Activated T-cell treated with anti-CD3 and anti-CD28 coated beads, Interleukin-2, amount 50 U/mL, for 48 hours (primary cell): ENCODE measurements at places on chromosomes 6 and 20.

- peak; percentile 76 for DNase-seq
Measured at GRCh38 chr20:21702553-21703470, 2.7 kb upstream of the PAX1 start.

GRCh38 chr6:324729-325125 is 32.4 kb downstream of the DUSP22 start:
- DNase-seq, result no peak

DNA sequence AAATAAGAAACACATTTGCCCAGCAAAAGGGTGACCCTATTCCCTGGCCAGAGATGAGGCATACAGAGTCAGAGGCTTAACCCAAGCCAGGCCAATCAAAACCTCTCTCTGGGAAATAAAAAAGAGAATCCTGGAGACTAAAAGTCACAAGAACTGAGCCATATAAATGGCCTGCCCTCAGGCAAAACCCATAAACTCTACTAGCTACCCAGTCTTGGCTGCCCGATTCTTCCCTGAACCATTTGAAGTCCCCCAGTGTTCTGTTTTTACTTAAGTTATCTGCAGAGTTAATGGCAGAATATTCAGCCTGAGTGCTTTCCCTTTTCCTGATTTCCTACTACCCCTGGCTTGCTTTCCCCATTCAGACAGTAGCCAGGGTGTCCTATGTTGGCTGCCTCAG is 13.9 kb downstream of the KCNK15 start:
- DNase-seq, result no peak

DNA sequence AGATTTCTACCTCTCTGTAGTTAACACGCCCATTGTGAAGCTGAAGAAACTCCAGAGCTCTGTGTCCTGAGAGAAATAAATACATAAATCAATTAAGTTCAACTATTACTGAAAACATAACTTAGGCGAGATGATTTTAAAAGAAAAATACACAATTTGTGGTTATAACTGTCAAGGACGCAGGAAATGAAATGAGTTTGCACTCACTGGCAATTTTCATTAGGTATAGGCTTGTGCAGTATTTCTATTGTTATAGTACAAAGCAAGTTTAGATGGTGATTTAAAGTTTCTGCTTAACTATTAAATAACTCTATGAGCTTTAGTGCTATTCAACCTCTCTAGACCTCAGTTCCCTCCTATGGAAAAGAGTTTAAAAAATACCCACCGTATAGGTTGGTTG is 3.3 kb downstream of the GPLD1 start:
- no peak for DNase-seq

- no peak for DNase-seq
Measured at GRCh38 chr6:56992703-56993102, 37.8 kb downstream of the BEND6 start.

- DNase-seq, result no peak
Measured at GRCh38 chr6:67775333-67775732, 859.7 kb upstream of the ADGRB3 start.

- DNase-seq, result no peak
Measured at GRCh38 chr20:57998276-57998675, 230.2 kb downstream of the ANKRD60 start.

GRCh38 chr6:2651536-2651935 is 99.2 kb downstream of the MYLK4 start:
- DNase-seq, result no peak

DNA sequence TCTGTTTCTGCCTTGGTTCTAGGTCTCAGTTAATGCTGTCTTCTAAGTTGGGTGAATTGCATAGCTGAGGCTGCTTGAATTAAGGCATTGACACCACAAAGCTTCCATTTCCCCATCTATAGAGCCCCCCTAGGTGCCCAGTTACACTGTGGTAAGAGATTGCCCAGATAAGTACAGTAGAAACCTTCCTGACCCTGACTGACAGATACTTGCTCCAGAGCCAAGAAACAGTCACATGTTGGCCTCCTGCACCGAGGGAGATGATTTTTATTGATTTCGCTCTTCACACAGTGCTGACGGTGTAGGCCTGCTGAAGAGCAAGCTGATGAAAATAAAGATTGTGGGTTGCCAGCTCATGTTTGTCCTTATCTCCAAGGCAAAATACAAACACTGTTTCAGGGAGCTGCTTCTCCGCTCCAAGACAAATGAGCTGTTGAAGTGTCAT is 67.9 kb downstream of the TRMT11 start:
- DNase-seq, result no peak

GRCh38 chr6:32602383-32602782 is 12.7 kb upstream of the HLA-DRB1 start:
- DNase-seq, result no peak

GRCh38 chr6:166673309-166673708 is 46.3 kb upstream of the RPS6KA2 start:
- DNase-seq, result no peak

GRCh38 chr20:7375905-7376304 is 564.4 kb downstream of the HAO1 start:
- no peak for DNase-seq

GRCh38 chr6:1960486-1961142 is 284.8 kb downstream of the GMDS start:
- DNase-seq, result no peak

GRCh38 chr20:57658833-57659516 is 38.7 kb upstream of the ZBP1 start:
- peak; percentile 14 for DNase-seq

DNA sequence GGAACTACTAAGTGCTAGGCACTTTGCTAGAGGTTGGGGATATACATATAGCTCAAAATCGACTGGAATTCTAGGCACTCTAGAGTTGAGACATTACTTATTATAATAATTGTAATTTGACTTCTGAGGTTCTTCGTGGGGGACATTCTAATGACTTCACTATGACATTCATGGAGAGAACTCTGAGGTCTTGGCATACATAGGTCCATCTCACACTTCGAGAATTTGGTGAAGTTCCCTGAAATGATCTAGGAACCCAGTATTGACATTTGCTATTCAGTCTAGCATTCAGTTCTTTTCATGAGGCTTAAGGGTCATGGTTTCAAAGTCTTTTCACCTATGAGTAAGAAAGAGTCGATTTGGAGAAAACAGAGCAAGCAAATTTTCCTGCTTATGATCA is 446.6 kb upstream of the JAG1 start:
- DNase-seq, result no peak

- DNase-seq, result no peak
Measured at GRCh38 chr20:48898210-48898609, 23.3 kb upstream of the ARFGEF2 start.

DNA sequence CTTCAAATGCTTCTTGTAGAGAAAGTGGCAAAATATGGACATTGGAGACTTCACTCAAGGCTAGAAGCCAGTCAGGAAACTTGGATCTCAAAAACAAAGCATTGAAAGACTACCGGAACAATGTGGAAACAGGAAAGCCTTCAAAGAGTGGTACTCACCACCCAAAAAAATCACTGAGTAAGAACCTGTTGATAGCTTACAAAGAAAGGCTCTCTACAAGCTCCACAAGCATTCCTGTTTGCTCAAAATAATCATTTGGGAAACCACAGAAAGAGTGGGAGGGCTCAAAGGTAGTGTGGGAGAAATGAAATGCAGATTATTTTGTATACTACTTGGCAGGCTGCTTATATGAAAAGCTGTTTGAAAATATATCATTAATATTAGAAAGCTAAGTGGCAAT is 9.5 kb upstream of the DST start:
- no peak for DNase-seq
